Breast epithelium (tissue), 4 donors: ENCODE measurements at places on chromosomes 7 and 10.

DNA sequence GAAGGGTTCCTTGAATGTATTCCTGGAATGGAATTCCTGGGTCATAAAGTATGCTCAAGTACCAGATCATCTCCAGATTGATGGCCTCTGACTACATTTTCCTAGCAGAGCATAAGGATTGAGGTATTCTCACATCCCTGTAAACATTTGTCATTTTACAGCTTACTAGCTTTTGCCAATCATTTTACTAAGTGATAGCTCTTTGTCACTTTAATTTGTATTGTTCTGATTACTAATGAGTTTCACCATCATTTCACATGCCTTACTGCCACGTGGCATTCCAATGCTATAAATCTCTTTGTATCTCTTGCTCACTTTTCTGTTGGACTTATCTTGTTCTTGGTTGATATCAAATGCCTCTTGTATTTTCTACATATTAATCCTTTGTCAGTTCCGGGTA, 68.6 kb upstream of the CACNB2 start:
- no peaks in the 10 kb centered on the region for H3K36me3 ChIP-seq
- no peak for DNase-seq
- no peak overlapping the region for H3K4me3 ChIP-seq
- no peaks in the 10 kb centered on the region for H3K27me3 ChIP-seq

GRCh38 chr7:151834271-151835035, 42.5 kb downstream of the PRKAG2 start:
- no peak overlapping the region for H3K4me3 ChIP-seq
- H3K36me3 ChIP-seq, result no peaks in the 10 kb centered on the region
- H3K27ac ChIP-seq, result no peak overlapping the region
- no peaks in the 10 kb centered on the region for H3K4me1 ChIP-seq
- H3K27me3 ChIP-seq, result no peaks in the 10 kb centered on the region

DNA sequence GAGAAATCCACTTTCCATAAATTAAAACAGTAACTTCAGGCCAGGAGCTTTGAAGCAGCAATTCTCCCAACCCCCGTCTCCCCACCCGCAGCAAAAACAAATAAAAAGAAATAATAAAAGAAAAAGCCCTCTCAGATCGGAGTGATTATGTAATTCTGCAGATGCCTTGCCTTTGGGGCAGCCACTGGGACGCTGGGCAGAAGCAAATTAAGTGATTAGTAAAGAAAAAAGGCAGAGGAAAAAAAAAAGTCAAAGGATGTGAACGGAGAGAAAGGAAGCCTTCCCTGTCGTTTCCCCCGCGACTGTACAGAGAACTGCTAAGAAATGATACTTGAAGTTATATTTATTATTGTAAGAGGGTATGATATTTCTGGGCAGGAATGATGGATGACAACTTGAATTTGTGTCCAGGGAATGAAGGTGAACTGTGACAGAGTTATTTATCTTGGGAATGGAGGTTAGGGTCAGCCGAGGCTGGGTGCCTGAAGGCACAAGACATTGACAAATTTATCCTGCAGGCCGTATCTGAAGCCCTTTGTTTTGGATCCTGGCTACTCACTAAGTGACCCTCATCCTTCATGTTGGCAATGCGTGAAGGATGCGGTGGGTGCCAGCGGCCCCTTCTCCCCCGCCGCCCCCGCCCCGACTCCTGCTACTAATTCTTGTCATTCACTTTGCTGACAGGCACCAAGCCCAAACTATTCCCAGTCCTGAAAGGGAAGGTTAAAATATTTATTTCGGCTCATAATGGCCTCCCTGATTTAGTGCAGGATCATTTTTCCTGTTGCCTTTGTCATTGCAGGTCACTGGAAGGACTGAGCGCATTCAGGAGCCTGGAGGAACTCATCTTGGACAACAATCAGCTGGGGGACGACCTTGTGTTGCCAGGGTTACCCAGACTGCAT, 604.0 kb downstream of the LRMDA start:
- no peak for DNase-seq
- peaks cover 11% of the 10 kb centered on the region for H3K4me1 ChIP-seq
- H3K4me3 ChIP-seq, result no peak overlapping the region
- H3K27ac ChIP-seq, result peak overlapping the region; percentile 11
- H3K36me3 ChIP-seq, result no peaks in the 10 kb centered on the region
- H3K27me3 ChIP-seq, result no peaks in the 10 kb centered on the region

- no peak for DNase-seq
- H3K36me3 ChIP-seq, result no peaks in the 10 kb centered on the region
- no peaks in the 10 kb centered on the region for H3K27me3 ChIP-seq
- H3K27ac ChIP-seq, result no peak overlapping the region
- no peaks in the 10 kb centered on the region for H3K4me1 ChIP-seq
- H3K4me3 ChIP-seq, result no peak overlapping the region
Observed at GRCh38 chr10:85612833-85613232, 753.8 kb downstream of the GRID1 start.

DNA sequence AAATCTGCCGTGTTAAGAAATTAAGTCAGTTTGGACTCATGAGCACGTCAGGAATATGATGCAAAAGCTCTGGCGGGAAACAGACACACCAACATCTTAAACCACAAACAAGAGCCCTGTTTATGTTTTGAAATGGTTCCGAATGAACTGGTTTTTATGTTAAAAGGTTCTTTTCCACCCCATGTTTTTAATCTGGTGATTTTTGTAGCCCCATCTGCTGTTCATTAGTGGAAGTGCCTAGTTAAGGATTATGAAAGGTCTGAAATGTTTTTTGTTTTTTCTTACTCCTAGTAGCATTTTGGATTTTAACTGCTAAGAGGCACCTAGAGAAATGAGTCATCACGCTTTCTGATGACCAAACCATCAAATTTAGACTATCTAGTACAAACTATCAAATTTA, 404.1 kb upstream of the MKI67 start:
- H3K27ac ChIP-seq, result no peak overlapping the region
- no peak for DNase-seq
- no peak overlapping the region for H3K4me3 ChIP-seq
- H3K27me3 ChIP-seq, result peaks cover 13% of the 10 kb centered on the region
